Esophagus squamous epithelium (tissue), 5 donors: ENCODE measurements at places on chromosomes 11 and 22. TPM values are rescaled to one million over a fixed set of nuclear protein-coding genes. Genes with fewer than 3 reads are reported as not detected.

Gene KRTAP5-8
- total RNA-seq = not detected

Gene KRTAP5-6
- not detected for total RNA-seq

Gene MRPL17
- total RNA-seq = 18.9 TPM

DNA sequence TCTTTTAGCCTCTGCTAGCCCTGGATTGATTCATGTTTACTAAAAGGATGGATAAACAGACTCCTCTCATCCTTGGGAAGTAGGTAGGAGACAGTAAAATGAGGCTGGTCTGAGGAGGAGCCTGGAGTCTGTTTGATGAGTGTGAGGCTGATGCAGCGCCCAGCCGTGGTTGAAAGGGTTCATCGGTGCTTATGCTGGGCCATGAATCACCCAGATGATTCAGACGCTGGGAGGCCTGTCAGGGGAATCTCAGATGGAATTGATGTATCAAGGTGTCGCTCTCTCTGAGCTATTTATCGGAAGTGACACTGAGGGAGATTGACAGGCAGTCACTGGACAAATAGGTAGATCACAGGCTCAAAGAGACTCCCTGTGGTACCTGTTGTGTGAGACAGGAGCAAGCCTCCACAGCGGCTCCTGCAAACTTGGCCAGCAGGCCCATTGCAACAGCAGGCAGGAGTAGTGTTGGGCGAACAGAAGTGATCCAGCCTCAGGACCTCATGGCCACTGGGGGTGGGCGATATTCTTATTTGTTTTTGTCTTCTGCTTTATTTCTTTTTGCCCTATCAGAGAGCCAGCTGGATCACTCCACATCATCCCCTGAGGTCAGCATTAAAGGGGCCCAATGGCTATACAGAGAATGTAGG lies 109.9 kb upstream of the CADM1 start:
- no peak overlapping the region for H3K27ac ChIP-seq
- no peak for DNase-seq
- H3K4me3 ChIP-seq = no peak overlapping the region
- no peaks in the 10 kb centered on the region for H3K4me1 ChIP-seq

DNA sequence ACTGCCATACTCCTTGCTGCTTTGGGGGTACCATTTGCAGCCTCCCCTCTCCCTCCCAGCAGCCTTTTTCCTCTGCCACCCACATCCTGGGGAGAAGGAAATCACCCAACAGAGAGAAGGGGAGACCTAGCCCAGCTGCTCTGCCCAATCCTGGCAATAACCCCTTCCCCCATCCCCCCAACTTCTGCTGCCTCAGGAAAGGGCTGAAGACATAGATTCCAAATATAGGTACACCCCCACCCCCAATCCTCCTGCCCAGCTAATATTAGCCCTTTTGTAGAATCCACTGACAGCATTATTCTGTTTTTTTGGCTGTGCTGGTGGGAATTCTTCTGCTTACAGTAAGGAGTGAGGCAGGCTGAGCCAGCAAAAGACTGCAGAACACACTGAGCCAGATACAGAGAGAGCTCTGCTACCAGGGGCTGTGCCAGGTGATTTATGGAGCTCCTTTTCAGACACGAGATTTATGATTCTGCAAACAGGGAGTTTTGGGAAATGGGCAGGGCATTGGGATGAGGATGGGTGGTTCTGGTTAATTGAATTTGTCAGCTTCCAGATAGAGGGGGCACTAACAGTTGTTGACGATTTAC lies 164.0 kb downstream of the TENM4 start:
- H3K27ac ChIP-seq = no peak overlapping the region
- no peak for DNase-seq
- H3K4me3 ChIP-seq = no peak overlapping the region
- no peaks in the 10 kb centered on the region for H3K27me3 ChIP-seq

- no peak overlapping the region for H3K27ac ChIP-seq
- DNase-seq = no peak
- H3K36me3 ChIP-seq = no peaks in the 10 kb centered on the region
- no peak overlapping the region for H3K4me3 ChIP-seq
- H3K27me3 ChIP-seq = no peaks in the 10 kb centered on the region
These were observed 26.4 kb upstream of the PPFIA1 start for GRCh38 chr11:70243912-70244652.

GRCh38 chr11:36029616-36030015 lies 85.8 kb downstream of the LDLRAD3 start:
- H3K4me3 ChIP-seq = no peak overlapping the region
- no peak overlapping the region for H3K27ac ChIP-seq
- H3K4me1 ChIP-seq = peaks cover 23% of the 10 kb centered on the region
